ENCODE measurements at places on chromosomes 6 and 20.
A peak's percentile ranks its signal among the peaks of the same experiment; 100 is the strongest.

DNA sequence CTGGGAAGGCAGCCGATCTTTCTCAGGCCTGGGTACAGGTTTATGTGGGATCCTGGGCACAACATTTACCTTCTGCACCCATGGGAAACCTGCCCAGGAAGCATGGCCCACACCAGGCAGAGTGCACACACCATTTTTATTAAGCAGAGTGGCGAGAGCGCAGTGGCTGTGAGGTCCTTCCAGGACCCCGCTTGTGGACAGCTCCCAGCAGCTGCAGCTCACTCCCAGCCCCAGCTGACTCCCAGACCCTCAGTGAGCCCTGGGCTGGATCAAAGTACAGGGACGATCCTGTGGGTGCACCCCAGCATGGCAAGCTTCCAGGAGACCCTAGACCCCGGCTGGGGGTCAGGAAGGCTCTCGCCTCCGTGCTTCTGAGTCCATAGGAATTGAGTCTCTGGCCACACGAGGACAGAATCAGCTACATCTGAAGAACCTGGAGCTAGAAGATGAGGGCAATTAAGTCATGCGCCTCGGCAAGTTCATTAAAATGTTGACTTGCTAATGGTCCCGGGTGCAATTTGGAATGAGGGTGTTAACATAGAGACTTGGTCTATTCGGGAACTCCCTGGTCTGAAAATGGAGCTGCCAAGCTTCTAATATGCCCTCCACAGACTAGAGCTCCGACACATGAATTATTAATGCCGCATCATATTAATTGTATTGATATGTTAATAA lies 65.4 kb upstream of the SLCO4A1 start:
- DNase-seq = peak; percentile 62

DNA sequence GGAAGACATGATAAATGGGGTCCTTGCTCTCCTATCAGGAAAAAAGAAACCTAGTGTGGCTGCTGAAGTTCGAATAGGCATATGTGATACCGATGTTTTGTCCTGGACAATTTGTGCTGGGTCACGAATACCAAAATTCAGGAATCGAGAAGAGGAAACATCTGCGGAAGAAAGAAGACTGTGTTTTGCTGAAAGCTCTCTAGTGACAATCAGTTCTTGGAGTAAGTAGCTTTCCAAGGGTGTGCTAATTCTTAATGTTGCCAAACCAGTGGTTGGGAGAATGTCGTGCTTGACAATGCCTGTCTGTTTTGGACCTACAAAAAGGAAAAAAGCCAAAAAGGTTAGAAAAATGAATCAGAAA lies 956.1 kb downstream of the PHF3 start:
- DNase-seq = peak; percentile 71

DNA sequence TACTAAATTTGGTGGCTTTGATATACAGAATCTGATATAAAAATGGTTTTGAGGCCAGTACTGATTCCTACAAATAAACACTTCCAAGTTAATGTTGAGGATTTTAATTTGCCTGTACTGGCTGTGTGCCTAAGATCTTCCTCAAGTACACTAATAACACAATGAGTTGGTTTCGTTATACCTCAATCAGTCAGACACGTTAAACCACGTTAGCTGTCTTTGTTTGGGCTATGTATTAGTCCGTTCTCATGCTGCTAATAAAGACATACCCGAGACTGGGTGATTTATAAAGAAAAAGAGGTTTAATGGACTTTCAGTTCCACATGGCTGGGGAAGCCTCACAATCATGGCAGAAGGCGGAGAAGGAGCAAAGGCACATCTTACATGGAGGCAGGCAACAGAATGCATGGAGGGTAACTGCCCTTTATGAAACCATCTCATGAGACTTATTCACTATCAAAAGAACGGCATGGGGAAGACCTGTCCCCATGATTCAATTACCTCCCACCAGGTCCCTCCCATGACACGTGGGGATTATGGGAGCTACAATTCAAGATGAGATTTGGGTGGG lies 46.2 kb downstream of the NT5E start:
- no peak for DNase-seq

- DNase-seq = peak; percentile 65
Measured at GRCh38 chr6:32627831-32628230, 9.4 kb upstream of the HLA-DQA1 start.
